ENCODE measurements at places on chromosomes 1 and 21. TPM values are rescaled to one million over a fixed set of nuclear protein-coding genes. Genes with fewer than 3 reads are reported as not detected.
A peak's percentile ranks its signal among the peaks of the same experiment; 100 is the strongest.

DNA sequence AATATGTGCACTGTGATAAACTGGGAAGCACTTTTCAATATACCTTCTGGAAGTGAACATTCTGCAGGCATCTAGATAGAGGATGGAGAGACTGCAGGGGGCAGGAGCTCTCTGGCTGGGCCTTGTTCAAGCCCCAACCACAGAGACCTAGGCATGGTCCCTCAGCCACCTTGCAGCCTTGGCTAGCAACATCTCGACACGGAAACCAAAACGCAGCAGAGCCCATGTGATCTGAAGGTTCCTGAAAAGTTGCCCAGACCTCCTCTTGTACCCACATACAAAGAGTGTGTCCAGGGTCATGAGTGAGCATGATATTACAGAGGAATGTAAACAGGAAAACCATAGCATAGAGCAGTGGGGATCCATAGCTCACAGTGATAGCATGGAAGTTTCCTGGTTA is 33.1 kb upstream of the SAMD11 start:
- no peak for DNase-seq

- DNase-seq, result no peak
These were observed 1.4 kb upstream of the SHISA4 start for GRCh38 chr1:201887116-201887866.

GRCh38 chr1:6185151-6185550 is 5.0 kb upstream of the CHD5 start:
- no peak for DNase-seq

DNA sequence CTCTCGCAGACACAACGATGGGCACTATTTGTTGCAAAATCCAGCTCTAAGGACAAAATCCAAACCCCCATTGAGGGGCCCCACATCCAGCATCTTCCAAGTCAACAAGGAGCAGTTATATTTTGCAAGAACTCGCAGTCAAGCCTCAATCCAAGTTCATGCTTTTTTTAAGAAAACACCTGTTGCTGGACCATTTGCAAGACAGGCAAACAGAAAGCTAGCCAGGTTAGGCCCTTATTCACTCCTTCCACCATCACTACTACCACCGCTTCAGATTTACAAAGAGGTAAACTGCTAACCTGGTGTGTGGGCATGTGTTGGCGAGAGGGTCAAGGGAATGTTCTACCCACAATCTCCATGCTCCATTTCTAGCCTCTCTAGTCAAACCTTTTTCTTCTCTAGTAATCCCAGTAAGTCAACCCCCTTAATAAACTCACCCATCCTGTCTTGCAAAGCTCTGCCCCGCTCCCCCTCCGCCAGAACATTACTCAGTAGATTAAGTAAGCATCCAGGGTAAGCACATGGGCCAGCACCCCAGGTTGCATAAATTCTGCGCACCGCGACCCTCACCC is 703 bp downstream of the ERI3 start:
- DNase-seq, result no peak

GRCh38 chr1:26177182-26177684 is at the start of gene CNKSR1:
Gene CNKSR1 (plus strand): TSS chr1:26177491. CDS start chr1:26177548, 57 bp downstream.
- DNase-seq, result peak; percentile 93

GRCh38 chr21:33948096-33948950 is 32.7 kb upstream of the ATP5PO start:
- DNase-seq, result peak; percentile 86

GRCh38 chr1:47572731-47573430 is 135.0 kb downstream of the FOXD2 start:
- DNase-seq, result no peak

- DNase-seq, result peak; percentile 44
These were observed 134.3 kb upstream of the ZBTB40 start for GRCh38 chr1:22317231-22317919.

- no peak for DNase-seq
These were observed 475.4 kb downstream of the PTPRU start for GRCh38 chr1:29711582-29712283.

DNA sequence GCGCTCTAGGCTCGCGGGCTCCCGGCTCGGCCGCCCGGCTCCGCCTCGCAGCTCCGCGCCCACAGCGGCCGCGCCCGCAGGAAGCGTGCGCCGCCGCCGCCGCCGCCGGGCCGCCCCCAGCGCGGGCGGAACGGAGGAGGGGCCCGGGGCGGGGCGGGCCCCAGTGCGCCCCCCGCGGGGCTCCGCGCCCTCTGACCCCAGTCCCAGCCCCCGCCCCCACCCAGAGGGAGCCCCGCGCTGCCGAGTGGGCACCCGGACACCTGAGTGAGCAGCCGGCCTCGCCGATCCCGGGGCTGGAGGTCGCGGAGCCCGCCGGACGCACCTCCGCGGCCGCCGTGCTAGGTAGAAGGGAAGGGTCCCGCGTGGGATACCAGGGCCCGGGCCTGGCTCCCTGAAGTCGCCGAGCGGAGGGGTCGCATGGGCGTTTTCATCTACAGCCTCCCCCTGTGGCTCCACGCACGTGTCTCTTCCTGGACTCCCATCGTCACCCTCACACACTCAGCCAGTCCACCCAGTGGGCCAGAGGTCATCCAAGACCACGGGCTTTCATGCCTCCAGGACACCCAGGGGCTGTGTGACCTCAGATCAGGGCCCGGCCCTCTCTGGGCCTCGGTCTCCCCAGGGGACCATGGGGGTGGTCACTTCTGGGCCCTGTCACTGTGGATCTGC is at the start of gene SDC3:
TSS of gene SDC3 (minus strand) at position 63 of the 669 bp plus-strand sequence. CDS start 172 bp downstream, outside the sequence.
- DNase-seq, result no peak

DNA sequence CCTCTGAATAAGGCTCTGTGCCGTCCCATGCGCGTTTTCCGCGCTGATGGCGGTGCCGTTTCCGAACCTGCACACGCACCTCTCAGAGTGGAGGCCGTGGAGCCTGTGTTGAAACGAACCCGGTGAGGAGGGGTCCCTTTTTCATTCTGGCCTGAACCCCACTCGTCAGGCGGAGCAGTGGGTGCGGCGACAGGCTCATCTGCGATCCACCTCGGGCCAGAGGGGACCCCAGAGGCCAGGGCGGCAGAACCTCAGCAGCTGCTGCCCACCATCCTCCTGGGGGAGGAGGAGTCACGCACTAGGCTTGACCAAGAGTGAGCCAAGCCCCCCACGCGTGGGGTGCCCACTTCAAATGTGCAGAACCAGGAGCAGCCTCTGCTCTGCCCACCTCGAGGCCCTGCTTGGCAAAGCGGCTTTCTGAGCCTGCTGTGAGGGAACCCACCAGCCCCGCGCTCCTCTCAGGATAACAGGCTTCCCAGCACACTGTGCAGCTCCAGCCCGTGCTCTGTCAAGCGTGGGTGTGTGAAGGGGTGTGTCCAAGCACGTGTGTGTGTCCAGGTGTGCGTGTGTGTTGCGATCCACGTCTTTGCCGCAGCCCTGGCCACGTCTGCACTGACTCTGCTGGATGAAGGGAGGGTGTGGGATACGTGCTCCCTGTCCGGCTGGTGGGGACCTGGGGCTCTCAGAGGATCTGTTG is 6.8 kb downstream of the PRDM16 start:
- no peak for DNase-seq

DNA sequence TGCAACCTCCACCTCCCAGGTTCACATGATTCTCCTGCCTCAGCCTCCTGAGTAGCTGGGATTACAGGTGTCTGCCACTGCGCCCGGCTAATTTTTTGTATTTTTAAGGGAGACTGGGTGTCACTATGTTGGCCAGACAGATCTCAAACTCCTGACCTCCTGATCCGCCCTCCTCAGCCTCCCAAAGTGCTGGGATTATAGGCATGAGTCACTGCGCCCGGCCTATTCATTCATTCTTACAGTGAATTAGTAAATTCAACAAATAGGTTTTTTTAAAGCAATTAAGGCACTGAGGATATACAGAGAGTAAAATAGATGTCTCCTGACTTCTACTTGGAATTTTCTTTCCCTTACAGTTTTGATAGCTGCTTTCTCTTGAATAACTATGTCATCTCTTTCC is 43.5 kb downstream of the CDC42 start:
- DNase-seq, result no peak

The KCNQ4 gene
- 0.74 TPM for total RNA-seq

The SUCO gene
- 13.9 TPM for total RNA-seq

The DIRAS3 gene
- not detected for total RNA-seq

The C8B gene
- not detected for total RNA-seq

The ARID4B gene
- total RNA-seq, result 30.0 TPM

The SYT14 gene
- total RNA-seq, result not detected

The TOE1 gene
- 24.2 TPM for total RNA-seq

The PLA2G4A gene
- total RNA-seq, result 10.6 TPM

The MX1 gene
- total RNA-seq, result 18.0 TPM

The FCGR1A gene
- total RNA-seq, result not detected

The C1QB gene
- total RNA-seq, result not detected

The KCNE1 gene
- 0.05 TPM for total RNA-seq

The LCE2C gene
- total RNA-seq, result not detected
